Caco-2 (cell line): ENCODE measurements at places on chromosomes 3 and 15. TPM values are rescaled to one million over a fixed set of nuclear protein-coding genes. Genes with fewer than 3 reads are reported as not detected.

GRCh38 chr3:39438880-39439279 is 28.6 kb upstream of the MOBP start:
- no peak overlapping the region for H3K27ac ChIP-seq
- no peaks in the 10 kb centered on the region for H3K4me1 ChIP-seq
- no peak for DNase-seq
- no peak overlapping the region for H3K4me3 ChIP-seq
- H3K36me3 ChIP-seq, result no peaks in the 10 kb centered on the region
- no peaks in the 10 kb centered on the region for H3K27me3 ChIP-seq

- H3K4me1 ChIP-seq, result no peaks in the 10 kb centered on the region
- H3K4me3 ChIP-seq, result no peak overlapping the region
- DNase-seq, result no peak
- H3K36me3 ChIP-seq, result no peaks in the 10 kb centered on the region
Observed at GRCh38 chr3:68817243-68817642, 115.1 kb downstream of the TAFA4 start.

DNA sequence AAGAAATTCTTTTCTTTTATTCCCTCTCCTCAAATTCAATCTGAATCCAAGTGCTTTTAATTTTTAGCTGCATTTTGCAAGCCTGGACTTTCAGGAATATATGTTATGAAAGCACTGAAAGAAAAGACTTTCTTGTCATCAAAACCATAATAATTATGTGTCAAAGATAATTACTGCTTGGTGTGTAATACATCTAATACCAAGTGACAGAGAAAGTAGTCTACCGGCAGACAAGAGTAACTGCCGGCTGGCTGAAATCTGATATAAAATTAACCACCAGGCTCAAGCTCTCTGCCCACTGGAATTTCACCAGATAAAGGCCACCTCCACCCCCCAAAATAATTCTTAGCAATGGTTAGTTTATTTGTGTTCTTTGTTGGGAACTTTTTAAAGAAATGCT is 220.9 kb upstream of the CDIN1 start:
- H3K4me3 ChIP-seq, result no peak overlapping the region
- no peaks in the 10 kb centered on the region for H3K36me3 ChIP-seq
- no peak for DNase-seq
- H3K4me1 ChIP-seq, result no peaks in the 10 kb centered on the region
- H3K27me3 ChIP-seq, result no peaks in the 10 kb centered on the region
- no peak overlapping the region for H3K27ac ChIP-seq

ZFYVE19 gene
- total RNA-seq, result 26.7 and 26.9 TPM in 2 replicates

DNA sequence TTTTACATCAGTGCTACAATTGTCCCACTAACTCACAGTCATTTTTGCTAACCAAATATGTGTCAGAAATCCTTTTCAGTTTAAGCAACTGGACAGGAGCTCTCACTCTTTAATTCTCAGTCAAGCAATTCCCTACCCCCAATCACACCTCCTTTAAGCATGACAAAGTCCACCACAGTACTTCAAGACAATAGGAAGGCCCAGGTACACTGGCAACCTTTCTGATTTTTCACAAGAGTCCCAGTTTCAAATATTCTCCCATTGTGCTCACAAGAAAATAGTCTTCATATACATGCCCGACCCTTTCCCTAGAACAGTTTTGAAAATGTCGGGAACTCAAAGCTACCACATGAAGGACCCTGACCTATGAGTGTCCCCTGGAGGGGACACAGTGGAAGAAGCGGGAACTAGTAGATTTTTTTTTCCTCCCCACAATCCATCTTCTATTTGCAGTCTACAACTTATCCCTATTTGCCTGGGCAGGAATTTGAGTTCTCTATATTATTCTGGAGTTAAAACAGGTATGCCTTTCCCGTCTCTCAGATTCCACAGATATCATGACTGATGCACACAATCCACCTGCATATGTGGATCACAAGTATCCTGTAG is 413.5 kb downstream of the TIGIT start:
- DNase-seq, result no peak
- H3K4me3 ChIP-seq, result no peak overlapping the region
- no peaks in the 10 kb centered on the region for H3K27me3 ChIP-seq

DNA sequence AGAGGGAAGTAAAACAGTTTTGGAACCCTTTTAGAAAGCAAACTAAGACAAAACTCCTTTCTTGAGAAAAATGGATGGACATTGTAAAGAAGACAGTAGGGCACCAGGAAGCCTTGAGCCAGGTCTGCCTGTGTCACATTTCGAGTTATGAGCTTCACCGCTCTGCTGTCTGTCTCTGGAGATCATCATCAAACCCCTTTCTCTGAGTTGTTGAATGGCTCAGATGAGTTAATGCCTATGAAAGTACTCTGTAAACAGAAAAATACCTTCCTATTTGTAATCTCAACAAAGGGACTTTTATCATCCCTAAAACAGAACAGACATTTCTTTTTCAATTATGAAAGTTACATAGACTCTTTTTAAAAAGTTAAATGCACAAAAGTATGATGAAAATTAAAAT is 145.8 kb downstream of the LPP start:
- H3K27ac ChIP-seq, result no peak overlapping the region
- no peak for DNase-seq

DNA sequence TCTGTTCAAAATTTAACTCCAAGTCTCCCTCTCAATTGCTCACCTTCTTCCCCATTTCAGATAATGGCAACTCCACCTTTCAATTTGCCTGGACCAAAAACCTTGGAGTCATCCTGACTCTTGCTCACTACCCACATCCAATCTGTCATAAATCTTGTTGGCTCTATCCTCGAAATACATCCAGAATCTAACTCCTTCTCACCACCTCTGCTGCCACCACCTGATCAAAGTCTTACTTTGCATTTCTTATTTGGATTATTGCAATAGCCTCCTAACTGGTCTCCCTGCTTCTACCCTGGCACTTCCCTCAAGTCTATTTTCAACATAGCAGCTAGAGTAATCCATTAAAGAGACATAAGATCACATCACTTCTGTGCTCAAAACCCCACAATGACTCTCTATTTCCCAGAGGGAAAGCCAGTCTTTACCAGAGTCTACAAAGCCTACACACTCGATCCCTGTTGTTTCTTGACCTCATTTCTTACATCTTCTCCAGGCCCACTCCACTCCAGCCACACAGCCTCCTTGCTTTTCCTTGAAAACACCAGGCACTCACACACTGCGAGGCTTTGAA is 86.6 kb downstream of the GPR156 start:
- H3K4me1 ChIP-seq, result no peaks in the 10 kb centered on the region
- no peak overlapping the region for H3K27ac ChIP-seq
- no peak for DNase-seq

IGDCC3 gene
- total RNA-seq, result 43.5 and 51.2 TPM in 2 replicates

MAP1A gene
- 0.84 and 0.88 TPM in 2 replicates for total RNA-seq

GRCh38 chr15:32898414-32898813 is 180.6 kb downstream of the GREM1 start:
- H3K27me3 ChIP-seq, result no peaks in the 10 kb centered on the region
- H3K4me3 ChIP-seq, result no peak overlapping the region
- no peaks in the 10 kb centered on the region for H3K4me1 ChIP-seq
- H3K27ac ChIP-seq, result no peak overlapping the region
- DNase-seq, result no peak

DNA sequence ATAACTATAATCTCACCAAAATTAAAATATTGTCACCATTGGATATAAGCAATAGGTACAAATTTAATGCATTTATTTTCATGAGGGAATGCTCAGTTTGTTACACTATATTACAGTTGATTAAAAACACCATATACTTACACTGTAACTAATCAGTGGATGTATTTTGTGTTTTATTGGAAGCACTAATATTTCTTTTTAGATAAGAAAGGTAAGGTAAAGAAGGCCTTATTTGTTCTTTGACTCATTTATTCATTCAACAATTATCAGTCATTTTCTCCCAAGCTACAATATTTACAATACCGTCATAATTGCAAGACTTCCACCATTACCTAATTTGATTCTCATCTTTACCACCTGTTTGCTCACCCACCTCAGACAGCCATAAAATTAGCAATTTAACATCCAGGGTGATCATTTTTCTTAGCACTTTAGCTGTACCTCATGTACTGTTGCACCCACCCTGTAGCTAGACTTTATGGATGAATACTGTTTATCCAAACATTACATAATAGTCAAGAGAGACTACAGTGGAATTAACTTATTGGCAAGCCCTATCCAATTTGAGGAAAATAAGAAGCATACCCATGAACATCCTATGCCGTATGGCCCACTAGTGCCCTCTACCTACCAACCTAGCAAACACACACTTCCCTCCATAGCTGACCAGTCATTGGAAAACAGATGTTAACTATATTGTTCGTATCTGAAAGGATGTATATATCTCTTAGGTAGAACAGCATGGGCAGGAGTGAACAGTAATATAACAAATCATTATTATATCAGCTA is 229.6 kb downstream of the BBX start:
- no peaks in the 10 kb centered on the region for H3K36me3 ChIP-seq
- peak; percentile 17 for DNase-seq
- no peak overlapping the region for H3K4me3 ChIP-seq
- H3K27ac ChIP-seq, result no peak overlapping the region

GRCh38 chr3:21152555-21152954 is 598.5 kb downstream of the ZNF385D start:
- no peaks in the 10 kb centered on the region for H3K27me3 ChIP-seq
- no peak overlapping the region for H3K4me3 ChIP-seq
- H3K4me1 ChIP-seq, result no peaks in the 10 kb centered on the region
- no peaks in the 10 kb centered on the region for H3K36me3 ChIP-seq
- DNase-seq, result no peak
- H3K27ac ChIP-seq, result no peak overlapping the region

- H3K4me3 ChIP-seq, result peak overlapping the region; percentile 65
- H3K27me3 ChIP-seq, result no peaks in the 10 kb centered on the region
- H3K36me3 ChIP-seq, result no peaks in the 10 kb centered on the region
- no peak for DNase-seq
- H3K27ac ChIP-seq, result no peak overlapping the region
Observed at GRCh38 chr15:41775651-41776050, 1.4 kb downstream of the MAPKBP1 start.

- no peak overlapping the region for H3K27ac ChIP-seq
- no peaks in the 10 kb centered on the region for H3K27me3 ChIP-seq
- H3K36me3 ChIP-seq, result no peaks in the 10 kb centered on the region; the same call in 1 of the 2 replicates
- no peak overlapping the region for H3K4me3 ChIP-seq
- H3K4me1 ChIP-seq, result no peaks in the 10 kb centered on the region
Observed at GRCh38 chr3:126913524-126913923, 69.4 kb upstream of the PLXNA1 start.

ZNF770 gene
- 31.4 and 33.0 TPM in 2 replicates for total RNA-seq

GRCh38 chr3:183577346-183577745 is 21.8 kb upstream of the KLHL6 start:
- H3K27ac ChIP-seq, result no peak overlapping the region
- DNase-seq, result no peak
- H3K4me1 ChIP-seq, result no peaks in the 10 kb centered on the region

DNA sequence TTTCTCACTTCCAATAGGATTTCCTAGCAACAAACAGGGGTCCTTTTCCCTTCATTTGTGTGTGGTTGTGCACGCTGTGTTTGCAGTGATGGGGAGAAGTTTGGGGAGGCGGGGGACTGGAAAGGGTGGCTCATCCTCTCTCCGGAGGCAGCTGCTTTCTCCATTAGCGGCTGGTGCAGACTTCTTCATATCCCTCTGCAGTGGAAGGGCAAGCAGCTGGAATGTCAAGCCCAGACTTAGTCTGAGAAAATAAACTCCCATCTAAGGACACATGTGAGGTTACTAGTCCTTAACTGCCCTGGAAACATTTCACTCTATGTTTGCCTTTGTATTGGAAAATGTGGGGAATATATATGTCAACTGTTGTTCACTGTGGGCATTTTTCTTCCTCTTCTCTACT is 467.0 kb upstream of the RASGRP1 start:
- H3K27me3 ChIP-seq, result no peaks in the 10 kb centered on the region
- no peaks in the 10 kb centered on the region for H3K36me3 ChIP-seq
- H3K4me3 ChIP-seq, result no peak overlapping the region
- H3K27ac ChIP-seq, result no peak overlapping the region
- H3K4me1 ChIP-seq, result no peaks in the 10 kb centered on the region

DNA sequence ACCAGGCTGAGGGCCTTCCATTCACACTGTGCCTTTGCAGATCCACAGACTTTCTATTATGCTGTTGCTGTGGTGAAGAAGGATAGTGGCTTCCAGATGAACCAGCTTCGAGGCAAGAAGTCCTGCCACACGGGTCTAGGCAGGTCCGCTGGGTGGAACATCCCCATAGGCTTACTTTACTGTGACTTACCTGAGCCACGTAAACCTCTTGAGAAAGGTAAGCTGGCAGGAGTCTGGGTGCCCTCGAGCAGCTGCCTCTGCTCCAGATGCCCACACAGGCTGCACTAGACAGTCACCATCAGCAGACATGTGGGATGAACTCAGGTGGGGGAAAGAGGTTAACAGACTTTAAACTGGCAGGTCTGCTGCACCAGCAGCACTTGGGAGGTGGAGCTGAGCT is 8.3 kb downstream of the TF start:
- no peak for DNase-seq
- H3K27ac ChIP-seq, result no peak overlapping the region
- no peak overlapping the region for H3K4me3 ChIP-seq
- H3K36me3 ChIP-seq, result no peaks in the 10 kb centered on the region

DNA sequence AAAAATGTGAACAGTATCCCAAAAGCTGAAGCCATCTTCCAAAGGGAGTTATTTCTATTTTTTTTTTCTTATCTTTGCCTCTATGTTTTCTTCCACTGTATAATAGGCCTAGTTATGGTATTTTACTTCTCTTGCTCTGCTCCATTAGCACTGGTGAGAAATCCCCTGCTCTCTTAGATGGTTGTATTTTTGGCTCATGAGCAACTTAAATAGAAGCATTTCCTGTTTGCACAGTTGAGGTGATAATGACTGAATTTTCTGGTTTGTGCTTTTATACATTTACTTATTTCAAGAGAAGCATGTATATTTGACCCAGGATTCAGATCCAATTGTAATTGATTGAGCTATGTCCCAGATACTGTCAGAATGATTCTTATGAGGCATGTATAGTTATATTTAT is 61.6 kb upstream of the CD200R1L start:
- no peaks in the 10 kb centered on the region for H3K27me3 ChIP-seq
- H3K4me3 ChIP-seq, result no peak overlapping the region
- DNase-seq, result no peak
- H3K27ac ChIP-seq, result no peak overlapping the region
- H3K4me1 ChIP-seq, result no peaks in the 10 kb centered on the region
- no peaks in the 10 kb centered on the region for H3K36me3 ChIP-seq

DNA sequence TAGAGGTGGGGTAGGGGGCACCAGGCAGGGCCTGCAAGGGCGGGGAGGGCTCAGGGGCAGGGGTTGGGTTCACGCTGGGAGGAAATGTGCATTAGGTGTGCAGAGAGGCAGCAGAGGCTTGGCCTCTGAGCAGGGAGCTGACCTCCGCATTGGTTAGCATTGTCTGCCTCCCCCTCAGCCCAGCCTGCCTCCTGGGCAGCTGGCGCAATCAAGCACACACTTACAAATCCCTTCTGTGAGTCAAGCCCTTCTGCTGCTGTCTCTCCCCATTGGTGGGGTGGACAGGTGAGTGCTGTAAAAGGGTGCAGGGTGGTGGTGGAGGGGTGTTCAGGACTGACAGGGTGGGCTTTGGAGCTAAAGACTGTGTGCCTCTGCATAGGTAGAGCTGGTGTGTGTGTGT is 9.3 kb downstream of the LOXL1 start:
- DNase-seq, result no peak
- H3K27ac ChIP-seq, result no peak overlapping the region
- H3K4me1 ChIP-seq, result peaks cover 7% of the 10 kb centered on the region
- no peaks in the 10 kb centered on the region for H3K36me3 ChIP-seq
- H3K4me3 ChIP-seq, result no peak overlapping the region

SKOR1 gene
- not detected in 2 replicates for total RNA-seq
